ENCODE measurements at places on chromosomes 5 and 9.

DNA sequence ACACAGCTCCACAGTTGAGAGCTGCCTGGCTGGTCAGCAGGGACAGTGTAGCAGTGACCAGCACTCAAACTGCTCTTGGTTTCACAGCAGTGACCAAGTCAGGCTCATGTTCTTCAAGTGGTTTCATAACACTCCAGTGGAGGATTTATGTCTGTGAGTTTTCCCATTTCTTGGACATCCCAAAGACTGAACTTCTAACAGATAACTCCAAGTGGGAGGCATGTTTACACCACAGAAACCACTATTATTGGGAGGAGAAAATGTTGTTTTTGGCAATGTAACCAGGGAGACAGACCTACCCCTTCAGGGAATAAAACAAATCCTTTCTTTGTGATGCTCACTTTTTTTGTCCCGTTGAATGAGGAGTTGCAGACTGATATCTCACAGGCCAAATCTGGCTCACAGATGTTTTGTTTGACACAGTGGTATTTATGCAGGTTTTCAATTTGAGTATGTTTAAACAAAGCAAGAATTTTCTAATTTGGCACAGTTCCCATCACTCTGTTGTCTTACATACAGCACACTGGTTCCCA, 141.5 kb downstream of the RMI1 start:
- DNase-seq, result no peak

DNA sequence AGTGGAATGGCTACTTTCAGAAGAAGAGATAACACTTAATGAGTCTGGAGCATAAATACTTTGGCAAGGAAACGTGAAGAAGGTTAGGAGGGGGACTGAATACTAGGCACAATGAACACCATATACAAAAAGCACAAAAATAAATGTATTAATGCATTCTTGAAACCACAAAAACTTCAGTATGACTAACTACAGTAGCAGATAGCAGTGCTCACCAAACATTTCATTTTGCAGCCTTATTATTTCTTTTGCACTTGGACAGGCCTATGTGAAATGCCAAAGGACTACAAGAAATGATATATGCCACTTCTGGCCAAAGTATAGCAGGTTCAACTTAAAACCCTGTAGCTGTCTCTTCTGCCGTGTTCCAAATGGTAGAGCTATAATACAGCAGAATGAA, 26.3 kb downstream of the UBQLN1 start:
- no peak for DNase-seq

- no peak for DNase-seq
Observed at GRCh38 chr9:101465326-101465915, 29.8 kb upstream of the ALDOB start.

- no peak for DNase-seq
Observed at GRCh38 chr5:109345699-109346098, 64.1 kb downstream of the PJA2 start.

DNA sequence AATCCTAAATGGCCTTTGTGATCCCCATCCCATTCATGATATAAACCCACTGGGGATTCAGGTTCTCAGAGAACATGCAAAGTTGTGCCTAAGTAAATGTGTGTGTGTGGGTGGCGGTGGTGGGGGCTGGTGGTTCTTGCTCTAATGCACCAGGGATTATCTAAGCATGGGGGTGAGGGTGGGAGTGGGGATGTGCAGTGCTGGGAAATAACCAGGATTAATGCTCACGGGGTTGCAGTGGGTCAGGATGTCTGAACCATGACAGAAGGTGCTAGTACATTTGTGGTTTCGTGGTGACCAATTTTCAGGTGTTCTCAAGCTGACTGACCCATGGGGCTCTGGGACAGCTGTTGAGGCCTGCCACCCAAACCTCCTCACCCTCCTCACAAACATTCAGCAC, 101.0 kb downstream of the ZNF608 start:
- DNase-seq, result no peak

- DNase-seq, result no peak
Observed at GRCh38 chr5:167442922-167443321, 848.5 kb upstream of the WWC1 start.

DNA sequence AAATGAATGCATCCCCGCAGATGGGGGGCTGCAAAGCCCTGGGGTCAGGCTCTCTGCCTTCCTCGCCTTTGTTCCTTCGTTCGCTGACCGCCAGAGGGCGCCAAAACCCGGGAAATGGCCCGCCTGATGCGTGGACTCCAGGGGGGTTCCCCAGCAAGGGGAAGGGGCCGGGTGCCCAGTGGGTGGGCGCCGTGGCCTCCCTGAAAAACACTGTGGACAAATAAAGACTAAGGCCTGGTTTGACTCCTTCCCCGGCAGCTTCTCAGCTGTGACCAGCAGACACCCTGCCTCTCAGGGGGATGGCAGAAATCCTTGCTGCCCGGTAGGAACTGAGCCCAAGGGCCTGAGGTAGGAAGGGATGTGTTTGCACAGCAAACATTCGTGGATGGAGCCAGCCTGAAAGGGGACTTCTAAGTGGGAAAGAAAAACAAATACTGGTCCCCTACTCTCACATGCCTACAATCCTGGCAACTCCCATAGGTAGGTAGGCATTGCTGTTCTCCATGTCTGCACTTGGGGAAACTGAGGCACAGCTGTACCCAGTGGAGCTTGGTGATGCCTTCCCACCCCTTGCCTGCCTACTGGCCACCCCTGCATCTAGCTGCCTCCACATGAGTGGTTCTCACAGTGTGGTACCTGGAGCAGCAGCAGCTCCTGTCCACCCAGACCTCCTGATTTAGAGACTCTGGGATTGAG, 57.7 kb downstream of the DUSP1 start:
- peak; percentile 59 for DNase-seq

DNA sequence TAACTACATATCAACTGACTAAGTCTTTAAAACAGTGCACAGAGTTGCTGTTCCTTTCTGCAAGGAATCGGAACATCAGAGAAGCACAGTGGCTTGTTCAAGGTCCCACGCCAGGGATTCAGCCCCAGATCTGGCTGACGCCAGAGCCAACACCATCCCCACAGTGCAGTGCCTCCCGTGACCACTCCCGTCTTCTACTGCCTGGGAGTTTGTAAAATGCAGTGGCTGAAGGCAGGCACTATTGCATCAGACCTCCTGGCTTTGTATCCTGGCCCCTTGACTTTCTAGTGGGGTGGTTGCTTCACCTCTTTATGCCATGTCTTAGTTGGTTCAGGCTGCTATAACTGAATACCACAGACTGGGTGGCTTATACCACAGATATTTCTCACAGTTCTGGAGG, 131.0 kb downstream of the NSG2 start:
- no peak for DNase-seq

DNA sequence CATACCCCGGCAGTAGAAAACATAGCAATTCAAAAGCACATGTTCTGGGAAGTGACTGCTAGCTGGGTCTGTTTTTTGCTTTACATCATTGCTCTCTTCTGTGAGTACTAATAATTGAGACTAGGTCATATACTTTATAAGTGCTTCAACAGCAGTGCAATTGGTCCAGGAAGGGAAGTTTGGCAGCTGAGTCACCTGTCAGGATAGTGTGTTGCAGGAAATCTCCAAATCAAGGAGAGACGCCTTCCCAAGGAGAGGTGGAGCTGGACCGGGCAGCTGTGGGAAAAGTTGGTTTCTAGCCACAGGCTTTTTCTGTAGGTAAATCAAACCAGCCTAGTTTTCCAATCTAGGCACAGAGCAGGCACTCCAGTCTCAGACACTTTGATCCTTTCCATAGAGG, 330.1 kb downstream of the ENC1 start:
- no peak for DNase-seq

GRCh38 chr5:6361101-6361500, 17.2 kb downstream of the MED10 start:
- DNase-seq, result no peak

DNA sequence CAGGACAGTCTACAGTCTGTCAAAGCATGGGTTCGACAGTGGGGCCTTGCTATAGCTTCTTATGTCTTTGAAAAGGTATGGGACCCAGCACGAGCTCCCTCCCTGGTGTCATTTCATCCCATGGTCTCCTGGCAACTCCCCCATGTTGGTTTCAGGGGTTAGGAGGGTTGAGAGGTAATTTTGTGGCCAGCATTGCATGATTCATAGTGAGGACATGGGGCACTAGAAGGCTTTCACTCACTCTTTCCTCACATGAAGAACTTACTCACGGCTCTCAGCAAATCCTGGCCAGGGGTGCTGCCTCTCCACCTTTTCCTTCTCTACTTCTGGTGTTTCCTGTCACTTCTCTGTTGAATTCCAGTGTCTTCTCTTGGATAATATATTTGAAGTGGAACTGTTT, 134.7 kb upstream of the TNPO1 start:
- DNase-seq, result no peak

GRCh38 chr5:34582371-34582770, 73.8 kb upstream of the RAI14 start:
- no peak for DNase-seq

- DNase-seq, result no peak
Observed at GRCh38 chr9:104766025-104766424, 2.1 kb downstream of the NIPSNAP3B start.

GRCh38 chr5:62283861-62284260, 22.1 kb upstream of the KIF2A start:
- DNase-seq, result no peak

- no peak for DNase-seq
Observed at GRCh38 chr9:71885467-71885866, 25.5 kb downstream of the ABHD17B start.

DNA sequence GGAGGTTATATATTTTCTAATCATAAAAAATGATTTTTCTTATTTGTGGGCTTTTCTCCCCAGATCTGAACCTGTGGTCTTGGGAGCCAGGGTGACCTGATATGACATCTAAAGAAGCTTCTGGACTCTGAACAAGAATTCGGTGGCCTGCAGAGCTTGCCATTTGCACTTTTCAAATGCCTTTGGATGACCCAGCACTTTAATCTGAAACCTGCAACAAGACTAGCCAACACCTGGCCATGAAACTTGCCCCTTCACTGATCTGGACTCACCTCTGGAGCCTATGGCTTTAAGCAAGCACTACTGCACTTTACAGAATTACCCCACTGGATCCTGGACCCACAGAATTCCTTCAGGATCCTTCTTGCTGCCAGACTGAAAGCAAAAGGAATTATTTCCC, 59.0 kb upstream of the RIC1 start:
- no peak for DNase-seq

DNA sequence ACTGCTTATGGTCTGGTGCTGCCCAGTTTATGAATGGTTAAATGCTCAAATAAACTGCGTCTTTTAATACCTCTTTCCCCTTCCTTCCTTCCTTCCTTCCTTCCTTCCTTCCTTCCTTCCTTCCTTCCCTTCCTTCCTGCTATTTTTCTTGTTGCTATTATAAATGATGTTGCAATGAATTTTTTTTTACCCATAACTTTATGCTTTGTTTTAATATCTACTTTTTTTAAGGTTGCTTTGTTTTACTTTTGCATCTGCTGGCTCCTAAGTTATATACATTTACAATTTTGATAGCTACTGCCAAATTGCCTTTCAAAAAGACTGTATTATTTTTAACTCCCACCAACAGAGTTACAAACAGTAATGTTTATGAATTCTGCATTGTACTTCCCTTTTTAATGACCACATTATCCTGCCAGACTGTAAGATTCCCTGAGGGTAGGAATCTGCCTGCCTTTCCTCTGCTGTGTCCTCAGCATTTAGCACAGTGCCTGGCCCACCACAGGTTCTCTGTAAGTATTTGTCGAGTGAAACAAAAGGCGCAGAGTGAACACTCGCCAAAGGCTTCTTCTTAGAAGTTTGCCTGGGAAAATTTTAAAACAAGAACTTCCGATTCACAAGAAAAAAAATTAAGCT, 36.9 kb downstream of the KIF4B start:
- DNase-seq, result no peak

GRCh38 chr5:16572289-16573015, 44.3 kb downstream of the RETREG1 start:
- no peak for DNase-seq

DNA sequence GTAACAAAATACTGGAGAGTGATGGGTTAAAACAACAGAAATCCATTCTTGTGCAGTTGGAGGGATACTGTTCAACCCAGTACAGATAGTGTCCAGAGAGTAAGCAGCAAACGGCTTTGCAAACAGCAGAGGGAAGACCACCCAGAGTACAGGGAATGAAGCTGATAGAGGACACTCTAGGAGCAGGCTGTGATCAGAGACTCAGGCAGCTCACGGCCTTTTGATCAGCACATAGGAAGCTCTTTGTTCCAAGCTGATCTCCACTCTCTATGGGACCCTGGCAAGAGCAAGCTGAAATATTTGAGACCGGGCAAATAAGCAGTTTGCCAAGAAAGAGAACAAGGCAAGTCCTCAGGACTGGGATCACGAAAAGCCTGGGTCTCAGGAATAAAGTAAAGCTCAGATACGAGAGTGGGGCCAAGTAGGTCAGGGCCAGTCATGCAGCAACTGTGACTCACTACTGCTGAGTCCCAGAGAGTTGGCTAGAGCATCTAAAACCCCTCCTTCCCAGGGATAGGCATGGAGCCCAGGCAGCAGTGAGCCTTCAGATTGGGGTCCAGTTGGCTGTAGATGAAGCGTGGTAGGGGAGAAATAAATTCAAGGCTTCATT, 52.4 kb downstream of the MELK start:
- DNase-seq, result no peak
